ENCODE measurements at places on chromosomes 4 and X.

DNA sequence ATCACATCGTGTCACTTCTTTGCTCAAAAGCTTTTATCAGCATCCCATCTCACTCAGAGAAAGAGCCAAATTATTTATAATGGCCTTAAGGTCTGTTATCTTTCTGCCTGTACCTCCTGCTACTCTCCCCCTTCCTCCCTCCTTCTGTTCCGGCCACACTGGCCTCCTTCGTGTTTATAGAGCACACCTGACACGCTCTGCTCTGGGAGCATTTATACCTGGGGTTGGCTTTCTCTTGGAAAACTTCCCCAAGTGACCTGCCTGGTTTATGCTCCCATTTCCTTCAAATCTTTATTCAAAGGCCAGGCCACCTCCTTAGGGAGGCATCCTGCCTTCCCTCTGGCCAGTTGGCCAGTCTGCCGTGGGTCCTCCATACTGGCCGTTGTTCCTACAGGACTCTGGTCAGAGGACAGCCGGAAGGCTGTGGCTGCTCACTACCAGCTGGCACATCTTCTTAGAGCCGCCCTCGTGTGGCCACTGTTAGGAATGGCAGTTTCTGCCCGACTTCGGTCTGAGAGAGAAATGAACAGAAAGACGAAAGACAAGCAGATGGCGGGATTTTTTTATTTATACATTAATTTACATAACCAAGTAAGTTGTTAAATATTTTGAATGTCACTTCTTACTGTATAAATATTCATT is 80.2 kb upstream of the CBLL2 start:
- DNase-seq, result peak; percentile 53

DNA sequence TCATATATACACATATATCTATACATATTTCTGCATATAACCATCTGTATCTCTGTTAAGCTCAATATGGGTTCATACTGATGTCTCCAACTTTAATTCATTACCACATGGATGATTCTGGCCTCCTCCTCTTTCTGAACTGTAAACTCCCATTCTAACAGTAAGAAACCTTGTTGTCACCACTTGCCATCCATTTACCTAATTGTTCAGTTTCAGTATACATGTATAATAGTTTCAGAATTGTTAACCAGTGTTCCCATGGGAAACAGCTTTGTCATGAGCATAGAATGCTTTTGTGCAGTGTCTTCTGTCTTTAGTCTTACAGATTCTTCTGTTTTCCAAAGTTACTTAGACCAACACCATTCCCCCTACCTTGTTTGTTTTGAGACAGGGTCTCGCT is 35.9 kb downstream of the SLC9A6 start:
- DNase-seq, result no peak

GRCh38 chr4:104015680-104016079 is 295.9 kb upstream of the TACR3 start:
- DNase-seq, result no peak

DNA sequence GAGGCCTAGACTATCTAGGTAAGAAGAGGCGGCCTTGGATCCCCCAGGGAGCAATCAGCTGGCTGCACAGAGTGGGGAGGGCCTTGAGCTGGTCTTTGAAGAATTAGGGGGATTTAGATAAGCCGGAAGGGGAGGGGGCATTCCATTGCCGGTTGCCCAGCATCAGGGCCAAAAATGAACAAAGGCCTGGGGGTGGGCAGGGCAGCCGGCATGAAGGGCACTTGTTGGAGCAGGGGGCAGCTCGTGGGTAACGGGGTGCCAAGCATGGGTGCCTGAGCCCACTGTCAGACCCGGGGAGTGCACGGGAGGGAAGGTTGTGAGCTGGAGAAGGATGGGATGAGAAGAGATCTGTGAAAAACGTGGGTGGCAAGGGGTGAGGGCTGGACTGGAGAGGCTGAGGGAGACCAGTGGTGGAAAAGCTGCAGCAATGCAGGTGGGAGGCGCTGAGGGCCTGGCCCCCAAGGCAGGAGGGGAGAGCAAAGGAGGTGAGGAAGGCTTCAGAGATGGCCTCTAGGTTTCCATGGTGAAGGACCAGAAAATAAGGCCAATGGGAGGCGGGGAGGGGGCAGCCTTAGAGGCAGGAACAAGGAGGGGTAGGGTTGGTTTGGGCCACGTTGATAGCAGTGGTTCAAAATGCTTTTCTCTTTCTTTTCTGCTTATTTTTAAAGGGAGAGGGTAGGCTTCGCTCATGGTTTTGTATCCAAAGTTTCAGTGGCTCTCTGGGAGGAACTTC is 8.6 kb downstream of the KLF3 start:
- no peak for DNase-seq

- no peak for DNase-seq
These were observed 420.6 kb upstream of the PABPC4L start for GRCh38 chr4:134622199-134622598.

DNA sequence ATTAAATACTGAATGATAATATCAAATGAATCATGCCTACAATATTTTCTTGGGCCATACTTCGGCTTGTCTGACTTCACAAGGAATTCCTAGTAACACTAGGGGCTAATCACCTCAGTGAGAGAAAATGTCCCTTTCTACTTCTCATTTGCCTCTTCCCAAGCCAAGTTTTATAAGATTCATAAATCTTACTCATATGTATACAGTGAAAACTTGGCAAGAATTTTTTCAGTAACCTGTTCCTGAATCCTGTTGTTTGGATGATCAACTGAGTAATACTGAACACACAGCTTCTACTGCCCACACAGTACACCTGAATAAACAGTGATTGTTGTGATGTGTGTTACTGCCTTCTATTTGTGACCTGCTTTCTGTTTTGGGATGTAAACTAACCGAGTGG is 16.5 kb downstream of the TMPRSS11E start:
- no peak for DNase-seq

DNA sequence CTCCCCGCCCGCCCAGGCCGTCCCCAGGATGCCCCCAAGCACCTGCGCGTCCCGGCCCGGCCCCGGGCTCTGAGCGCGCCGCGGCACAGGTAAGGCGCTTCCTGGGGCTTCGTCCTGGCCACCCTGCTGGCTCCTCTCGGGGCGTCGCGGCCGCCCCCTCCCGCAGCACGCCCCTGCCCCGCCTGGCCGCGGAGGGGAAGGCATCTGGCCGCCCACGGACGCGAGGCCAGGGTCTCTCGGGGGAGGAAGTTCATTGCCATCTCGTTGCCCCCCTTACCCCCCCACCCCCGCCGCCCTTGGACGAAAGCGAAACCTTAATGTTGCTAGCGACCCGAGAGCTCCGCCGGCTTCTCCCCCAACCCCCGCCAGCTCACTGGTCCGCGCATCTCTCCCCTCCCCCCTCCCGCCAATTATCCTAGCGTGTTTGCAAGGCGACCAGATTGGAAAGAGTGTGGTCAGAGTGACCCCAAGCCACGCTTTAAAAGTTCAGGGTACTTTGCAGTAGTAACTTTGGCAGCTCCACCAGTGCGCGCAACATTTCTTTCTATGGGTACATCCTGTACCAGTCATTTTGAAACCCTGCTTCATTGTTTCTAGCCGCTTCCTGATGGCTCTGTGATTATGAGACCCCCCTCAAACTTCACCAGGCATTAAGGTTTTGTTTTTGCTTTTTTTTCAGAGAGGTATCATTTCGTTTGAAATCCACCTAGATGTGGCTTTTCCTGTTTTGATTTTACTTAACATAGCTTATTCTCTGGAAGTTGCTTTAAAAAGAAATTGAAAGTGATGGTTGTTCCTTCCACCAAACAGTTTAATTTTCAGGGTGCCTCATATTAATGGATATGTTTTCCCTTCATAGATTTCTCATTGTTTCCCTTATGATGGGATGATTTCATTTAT is 626 bp downstream of the TBC1D1 start:
- peak; percentile 79 for DNase-seq

All from activated naive CD4-positive, alpha-beta T cell treated with anti-CD3 and anti-CD28 coated beads, Interleukin-2, amount 10 ng/mL, durations not matched to agents 7 days and 5 days (primary cell).